ENCODE measurements at places on chromosomes 1 and 21. TPM values are rescaled to one million over a fixed set of nuclear protein-coding genes. Genes with fewer than 3 reads are reported as not detected.

- peak; percentile 37 for DNase-seq
Observed at GRCh38 chr1:88462488-88463261, 221.4 kb upstream of the PKN2 start.

DNA sequence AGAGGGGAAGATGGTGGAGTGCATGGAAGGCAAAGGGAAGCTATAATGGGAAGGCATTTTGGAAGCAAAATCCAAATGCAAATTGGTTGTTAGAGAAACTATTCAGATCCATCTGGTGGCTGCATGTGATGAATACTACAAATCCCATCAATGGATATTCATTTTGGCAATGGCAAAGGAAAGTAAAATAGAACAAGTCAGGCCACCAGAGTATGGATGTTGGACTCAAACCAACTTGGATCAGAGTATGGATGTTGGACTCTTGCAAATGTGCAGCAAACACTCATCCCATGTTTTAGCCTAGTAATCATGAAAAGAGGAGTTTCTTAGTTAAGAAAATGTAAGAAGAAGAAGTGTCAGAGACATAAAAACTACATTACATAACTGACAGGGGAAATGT lies 289.6 kb upstream of the DAB1 start:
- no peak for DNase-seq

DNA sequence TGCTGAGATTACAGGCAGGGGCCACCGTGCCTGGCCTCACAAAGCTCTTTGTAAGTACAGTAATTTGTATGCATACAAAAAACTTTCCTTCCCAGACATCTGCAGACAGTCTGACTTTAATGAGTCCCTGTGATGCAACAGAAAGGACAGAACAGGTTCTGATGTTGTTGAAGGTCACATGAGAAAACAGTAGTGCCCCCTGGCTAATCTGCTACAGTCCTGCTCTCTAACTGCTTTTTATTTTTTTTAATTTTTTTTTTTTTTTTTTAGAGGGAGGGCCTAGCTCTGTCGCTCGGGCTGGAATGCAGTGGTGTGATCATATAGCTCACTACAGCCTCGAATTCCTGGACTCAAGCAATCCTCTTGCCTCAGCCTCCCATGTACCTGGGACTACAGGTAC lies 36.7 kb downstream of the ACBD3 start:
- DNase-seq: no peak

- no peak for DNase-seq
Observed at GRCh38 chr1:11072216-11072917, 12.5 kb upstream of the SRM start.

GRCh38 chr1:226644541-226645176 lies 94.4 kb downstream of the ITPKB start:
- peak; percentile 13 for DNase-seq

DNA sequence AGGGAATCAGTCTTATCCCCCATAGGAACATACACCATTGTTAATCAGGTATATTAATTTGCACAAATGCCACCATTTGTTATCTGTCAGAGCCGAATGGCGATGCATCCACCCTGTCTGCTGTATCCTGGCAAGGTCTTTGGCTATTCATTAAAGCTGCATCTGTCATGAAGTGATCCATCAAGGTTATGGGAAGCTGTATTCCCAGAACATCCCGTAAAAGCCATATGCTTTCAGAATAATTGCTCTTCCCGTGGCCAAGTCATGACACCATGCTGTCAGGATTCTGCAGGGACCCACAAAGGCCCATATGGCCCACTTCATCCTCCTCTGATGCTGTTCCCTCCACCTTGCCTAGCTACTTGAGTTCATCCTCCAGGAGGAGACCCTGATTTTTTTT lies 103.9 kb downstream of the RAVER2 start:
- DNase-seq: no peak

DNA sequence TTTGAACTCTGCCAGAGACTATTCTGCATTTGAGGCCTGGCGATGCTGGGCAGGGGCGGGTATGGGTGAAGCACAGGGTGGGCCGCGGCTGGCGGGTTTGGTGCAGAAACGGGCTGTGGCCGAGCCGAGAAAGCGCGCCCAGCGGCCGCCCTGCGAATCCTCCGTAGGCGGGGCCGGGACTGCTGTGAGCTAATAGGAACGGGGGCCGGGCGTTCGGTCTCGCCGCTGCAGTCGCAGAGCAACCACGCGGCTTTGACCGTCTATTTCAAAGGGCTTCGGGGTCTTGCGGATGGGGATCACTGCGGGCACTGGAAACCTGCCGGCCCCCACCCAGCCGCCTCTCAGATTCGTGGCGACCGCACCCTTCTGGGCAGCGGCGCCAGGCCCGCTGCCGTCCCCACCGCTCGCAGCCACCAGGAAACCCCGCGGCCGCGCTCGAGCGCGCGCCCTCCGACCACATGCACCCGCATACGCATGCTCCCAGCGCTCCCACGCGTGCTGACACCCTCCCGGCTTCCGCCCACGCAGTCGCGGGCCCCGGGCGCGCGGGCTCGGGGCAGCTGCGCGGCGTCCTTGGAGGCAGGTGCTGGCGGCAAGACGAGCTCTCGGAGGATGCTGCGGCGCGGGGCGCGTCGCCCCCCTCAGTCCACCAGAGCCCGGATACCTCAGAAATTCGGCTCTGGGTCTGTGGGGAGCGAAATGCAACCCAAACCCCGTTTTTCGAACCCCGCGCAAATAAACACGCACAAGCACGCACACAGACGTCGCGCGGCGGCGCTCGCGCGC lies 32.6 kb downstream of the DNTTIP2 start:
- DNase-seq: peak; percentile 92

- no peak for DNase-seq
Observed at GRCh38 chr1:162560303-162561036, 1.1 kb upstream of the UAP1 start.

- DNase-seq: no peak
Observed at GRCh38 chr1:3156936-3157335, 87.9 kb downstream of the PRDM16 start.

- DNase-seq: no peak
Observed at GRCh38 chr1:57348921-57349320, 74.9 kb downstream of the DAB1 start.

- no peak for DNase-seq
Observed at GRCh38 chr1:36051821-36052220, 32.1 kb upstream of the TEKT2 start.

- no peak for DNase-seq
Observed at GRCh38 chr1:18340158-18340764, 140.5 kb upstream of the KLHDC7A start.

DNA sequence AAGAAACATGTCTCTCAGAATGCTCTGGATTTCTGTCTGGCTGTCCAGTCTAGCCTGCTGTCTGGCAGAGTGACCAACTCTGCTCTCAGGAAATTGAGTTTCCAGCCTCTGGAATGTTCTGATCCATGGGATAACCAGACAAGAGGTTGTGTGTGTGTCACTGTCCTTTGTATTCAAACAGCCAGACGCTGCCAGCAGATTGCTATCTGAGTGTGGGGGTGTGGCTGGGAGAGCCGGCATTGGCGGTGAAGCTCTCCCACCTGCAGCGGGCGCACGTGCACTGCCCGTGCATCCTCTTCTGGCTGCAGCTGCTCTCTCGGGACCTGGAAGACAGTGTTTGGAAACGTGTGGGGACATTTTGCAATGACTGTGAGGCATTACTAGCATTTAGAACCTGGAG lies 26.1 kb downstream of the PKP1 start:
- peak; percentile 68 for DNase-seq

DNA sequence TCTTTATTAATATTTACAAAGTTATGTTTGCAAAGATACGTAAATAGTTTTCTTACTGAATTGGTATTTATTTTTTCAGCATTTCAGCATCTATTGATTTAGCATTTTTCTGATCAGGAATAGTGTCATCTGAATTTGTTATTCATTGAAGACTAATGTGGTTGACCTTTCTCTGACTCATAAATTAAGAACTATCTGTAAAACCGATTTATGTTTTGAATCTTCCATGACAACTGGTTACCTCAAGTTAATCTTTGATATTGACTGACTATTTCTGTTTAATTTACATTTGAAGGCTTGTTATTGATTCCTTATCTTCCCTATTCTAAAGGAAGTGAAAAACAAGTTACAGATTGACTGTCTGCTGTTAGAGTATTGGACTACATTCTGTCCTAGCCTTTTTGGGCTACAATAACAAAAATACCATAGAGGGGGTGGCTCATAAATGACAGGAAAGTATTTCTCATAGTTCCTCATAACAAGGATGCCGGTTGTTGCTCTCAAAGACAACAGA lies 1131.4 kb downstream of the PLA2G4A start:
- no peak for DNase-seq

DNA sequence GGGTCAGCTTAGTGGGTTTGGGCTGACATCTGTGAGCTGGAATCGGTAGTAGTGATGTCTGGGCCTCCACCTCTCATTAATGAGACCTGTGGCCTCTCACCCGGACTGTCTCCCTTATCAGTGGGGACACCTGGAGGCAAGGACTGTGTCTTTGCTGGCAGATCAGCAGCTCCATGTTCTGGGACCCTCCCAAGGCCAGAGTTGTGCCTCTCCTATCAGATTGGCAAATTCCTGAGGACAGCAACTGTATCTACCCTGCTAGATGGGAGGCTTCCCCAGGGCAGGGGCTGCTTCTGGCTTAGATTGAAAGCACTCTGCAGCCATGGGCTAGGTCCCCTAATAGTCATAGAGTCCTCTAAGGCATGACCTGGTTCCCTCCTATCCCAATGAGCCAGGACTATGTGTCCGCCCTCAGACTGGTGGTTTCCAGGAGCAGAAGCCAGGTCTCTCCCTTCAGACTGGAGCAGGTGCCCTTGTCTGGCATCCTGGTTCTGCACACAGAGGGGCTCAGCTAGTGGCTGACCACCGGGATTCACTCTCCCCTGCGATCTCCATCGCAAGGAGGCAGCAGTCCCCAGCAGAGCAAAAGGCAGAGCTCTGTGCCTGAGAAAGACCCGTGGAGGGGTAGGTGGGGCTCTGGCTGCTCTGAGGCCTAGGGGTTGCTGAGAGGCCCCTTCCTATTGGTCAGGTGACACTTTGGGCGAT lies 5.8 kb downstream of the DRAXIN start:
- no peak for DNase-seq

DNA sequence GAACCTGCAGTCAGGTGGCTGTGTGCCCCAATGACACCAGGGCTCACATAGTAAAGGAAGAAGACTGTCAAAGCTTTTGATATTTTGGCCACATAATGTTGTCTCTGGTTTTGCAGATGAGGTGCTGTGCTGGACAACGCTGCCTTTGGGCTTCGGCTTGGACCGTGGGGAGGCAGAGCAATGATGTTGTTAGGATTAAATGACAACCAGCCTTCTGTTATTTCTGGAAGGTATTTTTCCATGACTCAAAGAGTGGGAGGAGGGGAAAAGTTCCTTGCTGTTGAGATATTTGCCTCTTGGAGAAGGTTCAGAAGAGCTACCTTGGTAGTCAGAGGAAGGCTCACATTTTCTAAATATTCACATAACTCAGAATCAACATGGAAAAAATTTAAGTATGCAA lies 187.3 kb upstream of the GALNT2 start:
- no peak for DNase-seq

DNA sequence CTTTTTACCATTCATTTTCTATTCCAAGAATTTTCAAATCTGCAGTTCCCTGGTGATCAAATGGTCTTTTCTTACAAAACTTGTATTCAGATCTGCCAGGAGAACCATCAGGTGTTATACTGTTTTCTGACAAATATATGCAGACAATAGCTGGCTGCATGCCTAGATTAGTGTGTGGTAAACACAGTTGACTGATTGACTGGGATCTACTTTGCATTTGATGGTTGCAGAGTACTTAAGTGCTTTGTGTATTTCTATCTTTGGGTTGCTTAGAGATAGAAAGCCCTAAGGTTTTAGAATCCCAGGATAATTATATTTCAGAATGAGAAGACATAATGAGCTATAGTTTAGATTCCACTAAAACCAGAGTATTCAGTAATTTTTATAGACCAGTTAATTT lies 102.0 kb upstream of the CHODL start:
- no peak for DNase-seq

GRCh38 chr21:44987886-44988606 lies 48.2 kb downstream of the SLX9 start:
- peak; percentile 18 for DNase-seq

GRCh38 chr1:12507631-12508030 lies 110.4 kb downstream of the DHRS3 start:
- no peak for DNase-seq

DNA sequence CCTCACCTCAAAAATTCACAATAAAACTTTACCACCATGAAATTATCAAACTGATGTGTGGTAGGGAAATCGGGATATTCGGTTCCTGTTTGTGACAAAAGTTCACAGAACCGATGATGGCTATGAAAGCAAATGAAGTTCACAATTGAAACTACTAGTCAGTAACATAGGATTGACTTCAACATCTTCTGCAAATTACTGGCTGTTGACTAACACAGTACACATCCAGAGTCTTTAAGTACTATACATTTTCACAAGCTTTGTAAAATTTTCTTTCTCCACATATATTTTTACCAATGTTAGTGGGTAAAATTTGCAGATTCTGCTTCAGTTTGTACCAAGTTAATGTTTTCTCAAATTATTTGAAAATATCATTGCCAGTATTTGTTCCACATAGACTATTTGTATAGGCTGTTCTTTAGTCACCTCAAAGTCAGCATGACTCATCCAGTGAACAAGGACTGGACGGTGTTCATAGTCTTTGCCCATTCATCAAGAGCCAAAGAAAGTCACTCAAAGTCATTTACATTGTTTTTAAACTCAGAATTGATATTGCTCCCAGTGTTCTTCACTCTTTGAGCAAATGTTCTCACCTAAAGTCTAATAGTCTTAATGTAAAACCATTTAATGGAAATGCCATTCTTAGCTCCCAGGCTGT lies 213.4 kb downstream of the USP25 start:
- DNase-seq: no peak

Gene GBP7
- not detected for total RNA-seq

Gene CAPN9
- total RNA-seq: 0.18 TPM

Gene TNFRSF14
- total RNA-seq: 22.6 TPM

Gene PTAFR
- 4.7 TPM for total RNA-seq

Gene HAX1
- total RNA-seq: 120 TPM

Gene DNAJC6
- 15.4 TPM for total RNA-seq

Gene FAM151A
- 0.29 TPM for total RNA-seq

Gene TFAP2E
- total RNA-seq: 0.32 TPM

Gene CLEC20A
- total RNA-seq: not detected

Gene CD2
- total RNA-seq: 1.4 TPM

Gene FMOD
- 51.6 TPM for total RNA-seq

Gene OR2L2
- total RNA-seq: 0.05 TPM

Gene PDPN
- total RNA-seq: 25.8 TPM

Gene HCRTR1
- 0.42 TPM for total RNA-seq

Gene C8B
- total RNA-seq: not detected

Measured in left cardiac atrium (tissue), 4 donors.